ENCODE measurements at places on chromosomes 1 and 21.

- no peak for DNase-seq
Measured at GRCh38 chr1:41503538-41504113, 19.1 kb upstream of the EDN2 start.

- no peak for DNase-seq
Measured at GRCh38 chr1:207034998-207035397, 2.4 kb upstream of the C1orf116 start.

- DNase-seq: no peak
Measured at GRCh38 chr1:152398812-152399698, 15.0 kb downstream of the CRNN start.

DNA sequence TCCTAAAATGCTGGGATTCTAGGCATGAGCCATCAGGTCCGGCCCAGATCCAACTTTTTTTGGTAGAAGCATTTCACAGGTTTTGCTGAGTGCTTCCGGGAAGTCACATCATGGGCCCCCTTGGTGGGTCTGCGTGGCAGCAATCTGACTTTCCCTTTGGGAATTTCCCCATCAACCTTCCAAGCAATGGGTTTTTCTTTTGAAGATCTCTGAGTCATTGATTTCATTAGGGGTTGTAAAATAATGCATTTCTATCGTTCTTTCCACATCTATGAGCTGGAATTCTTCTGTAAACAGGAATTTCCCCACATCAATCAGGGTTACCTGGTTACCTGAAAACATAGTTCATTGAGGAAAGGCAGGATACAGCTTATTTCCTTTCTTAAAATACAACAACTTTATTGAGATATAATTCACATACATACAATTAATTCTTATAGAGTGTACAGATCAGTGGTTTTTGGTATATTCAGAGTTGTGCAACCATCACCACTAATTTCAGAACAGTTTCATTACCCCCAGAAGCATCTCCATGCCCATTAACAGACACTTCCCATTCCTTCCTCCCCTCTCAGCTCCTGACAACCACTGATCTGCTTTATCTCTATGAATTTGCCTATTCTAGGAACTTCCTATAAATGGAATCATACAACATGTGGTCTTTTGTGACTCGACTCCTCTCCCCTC is 9.9 kb upstream of the ZBTB17 start:
- DNase-seq: no peak

DNA sequence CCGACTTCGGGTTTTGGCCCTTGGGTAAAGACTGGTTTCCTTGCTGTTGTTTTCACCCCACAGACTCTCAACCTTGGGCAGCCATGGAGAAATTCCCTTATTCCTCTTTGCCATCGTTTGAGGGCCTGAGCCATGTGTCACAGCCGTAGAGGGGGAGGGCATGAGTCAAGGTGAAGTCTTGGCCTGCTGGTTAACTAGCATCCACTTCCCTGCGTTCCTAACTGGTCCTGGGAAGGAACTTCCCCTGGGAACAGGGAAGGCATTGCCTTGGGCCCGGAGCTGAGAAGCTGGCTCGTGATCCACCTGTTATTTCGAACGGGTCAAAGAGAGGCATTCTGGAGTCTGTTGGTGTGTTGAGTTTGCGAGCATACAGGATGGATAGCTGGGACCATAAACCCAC is 464.9 kb downstream of the CAMTA1 start:
- DNase-seq: no peak

- no peak for DNase-seq
Measured at GRCh38 chr21:39842741-39843459, 24.3 kb upstream of the PCP4 start.

DNA sequence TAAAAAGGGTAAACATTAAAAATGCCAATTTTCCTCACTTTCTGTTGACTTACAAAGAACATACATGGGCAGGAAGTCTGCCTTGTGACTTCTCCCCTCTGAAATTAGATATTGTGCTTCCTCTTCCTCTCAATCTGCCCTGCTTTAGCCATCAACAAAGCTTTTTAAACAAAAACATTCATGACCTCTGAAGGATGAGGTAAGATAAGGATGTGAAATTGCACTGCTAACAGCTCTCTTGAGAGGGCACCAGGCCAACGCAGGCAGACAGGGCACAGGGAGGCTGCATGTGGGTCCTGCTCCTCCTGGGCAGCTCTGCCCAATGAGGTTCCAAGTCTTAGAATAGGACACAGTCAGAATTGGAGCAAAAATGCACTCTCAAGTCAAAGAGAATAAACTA is 62.1 kb downstream of the DEGS1 start:
- peak; percentile 51 for DNase-seq

- no peak for DNase-seq
Measured at GRCh38 chr1:43450251-43450941, 3.3 kb downstream of the HYI start.

GRCh38 chr1:60942291-60942690 is 140.1 kb upstream of the NFIA start:
- DNase-seq: no peak

DNA sequence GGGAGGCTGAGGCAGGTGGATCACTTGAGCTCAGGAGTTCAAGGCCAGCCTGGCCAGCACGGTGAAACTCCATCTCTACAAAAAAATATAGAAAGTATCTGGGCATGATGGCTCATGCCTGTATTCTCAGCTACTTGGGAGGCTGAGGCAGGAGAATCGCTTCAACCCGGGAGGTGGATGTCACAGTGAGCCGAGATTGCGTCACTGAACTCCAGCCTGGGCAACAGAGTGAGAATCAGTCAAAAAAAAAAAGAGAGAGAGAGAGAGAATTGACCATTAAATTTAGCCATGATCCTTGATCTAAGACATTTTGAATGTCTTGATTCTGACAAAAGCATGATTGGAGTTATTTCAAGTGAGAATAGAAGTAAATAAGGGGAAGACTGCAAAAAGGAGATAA is 19.1 kb downstream of the RBM11 start:
- DNase-seq: no peak

DNA sequence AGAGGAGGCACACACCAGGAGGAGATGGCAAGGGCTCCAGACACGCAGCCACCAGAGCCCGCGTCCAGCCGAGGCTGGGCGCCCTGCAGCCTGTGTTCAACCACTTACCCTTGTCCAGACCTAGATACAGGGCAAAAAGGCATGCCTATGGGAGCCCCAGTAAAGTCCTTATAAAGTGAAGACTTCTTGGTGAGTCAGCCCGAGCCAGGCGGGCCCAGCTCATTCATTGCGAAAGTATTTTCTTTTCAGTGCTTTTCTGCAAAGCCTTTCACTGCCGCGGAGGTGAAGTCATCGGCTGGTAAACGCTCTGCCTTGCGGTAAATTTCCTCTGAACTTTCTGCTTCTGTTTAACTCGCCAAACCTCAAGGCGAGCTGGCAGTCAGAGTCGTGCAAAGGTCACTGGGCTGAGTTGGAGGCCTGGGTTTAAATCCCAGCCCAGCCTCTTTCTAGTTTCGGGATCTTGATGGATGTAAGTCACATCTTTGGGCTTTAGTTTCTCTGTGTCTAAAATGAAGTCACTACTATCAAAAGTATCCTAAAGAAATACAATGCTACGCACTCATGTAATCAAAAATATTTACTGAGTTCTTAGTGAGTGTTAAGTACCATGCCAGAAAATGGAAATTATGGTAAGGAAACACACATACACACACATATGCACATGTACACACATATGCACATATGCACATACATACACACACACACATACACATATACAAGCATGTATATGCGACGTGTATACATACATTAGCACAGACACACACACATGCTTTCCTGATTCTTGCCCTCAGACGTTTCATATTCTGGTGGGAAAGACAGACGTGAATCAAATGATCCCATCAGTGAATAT is 54.7 kb upstream of the IFFO2 start:
- DNase-seq: peak; percentile 41

GRCh38 chr1:204752688-204753040 is 67.1 kb upstream of the LRRN2 start:
- no peak for DNase-seq

- no peak for DNase-seq
Measured at GRCh38 chr1:179287946-179288345, 5.7 kb upstream of the SOAT1 start.

DNA sequence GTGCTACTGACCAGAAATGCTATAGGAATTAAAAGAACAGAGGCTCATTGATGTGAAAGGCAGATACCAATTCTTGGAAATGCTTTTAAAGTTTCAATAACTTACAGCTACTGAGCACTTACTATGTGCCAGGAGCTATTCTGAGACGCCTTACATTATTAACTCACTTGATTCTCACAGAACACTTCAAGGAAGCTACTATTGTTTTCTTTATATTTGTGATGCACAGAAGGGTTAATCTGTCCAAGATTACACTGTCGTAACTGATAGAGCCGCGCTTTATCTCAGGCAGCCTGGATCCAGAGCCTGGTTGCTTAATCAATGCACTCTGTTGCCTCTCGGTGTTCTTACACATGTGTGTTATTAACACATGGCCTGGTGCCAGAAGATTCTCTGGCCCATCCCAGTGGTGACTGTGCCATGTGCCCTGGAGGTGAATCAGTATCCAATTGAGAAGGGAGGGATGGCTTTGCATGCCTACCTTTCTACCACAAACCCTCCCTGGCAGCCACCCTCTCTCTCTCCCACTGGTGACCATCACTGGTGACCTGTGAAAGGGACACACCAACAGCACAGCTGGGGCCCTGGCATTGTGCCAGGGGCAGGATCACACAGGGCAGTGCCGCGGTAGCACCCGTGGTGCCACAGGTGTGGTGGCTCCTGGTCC is 8.8 kb downstream of the FMO1 start:
- DNase-seq: no peak

DNA sequence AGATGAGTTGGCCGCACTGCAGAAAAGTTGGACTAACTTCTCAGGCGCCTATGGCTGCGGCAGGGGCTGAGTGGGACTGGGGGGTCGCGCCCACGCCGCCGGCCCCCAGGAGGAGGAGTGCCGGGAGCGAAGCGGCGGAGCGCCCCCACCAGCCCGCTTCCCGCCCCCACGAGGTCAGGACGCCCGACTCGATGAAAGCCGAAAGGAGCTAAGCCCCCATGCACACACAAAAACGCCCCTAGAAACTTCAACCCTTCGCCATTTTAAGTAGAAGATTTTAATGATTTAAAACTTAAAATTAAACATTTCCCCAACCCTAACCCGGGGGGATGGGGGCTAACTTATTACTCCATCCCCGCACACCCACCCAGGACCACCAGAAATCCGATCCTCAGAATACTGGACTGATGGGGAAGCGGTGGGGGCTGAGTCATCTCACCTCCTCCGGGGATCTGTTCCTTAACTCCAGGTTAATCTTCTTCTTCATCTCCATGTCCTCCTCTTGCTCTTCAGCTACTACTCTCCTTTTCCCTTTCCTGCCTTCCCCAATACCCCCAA is 539 bp downstream of the ANP32E start:
- DNase-seq: peak; percentile 44

GRCh38 chr1:205913451-205914154 is 29.7 kb downstream of the SLC26A9 start:
- DNase-seq: peak; percentile 58

DNA sequence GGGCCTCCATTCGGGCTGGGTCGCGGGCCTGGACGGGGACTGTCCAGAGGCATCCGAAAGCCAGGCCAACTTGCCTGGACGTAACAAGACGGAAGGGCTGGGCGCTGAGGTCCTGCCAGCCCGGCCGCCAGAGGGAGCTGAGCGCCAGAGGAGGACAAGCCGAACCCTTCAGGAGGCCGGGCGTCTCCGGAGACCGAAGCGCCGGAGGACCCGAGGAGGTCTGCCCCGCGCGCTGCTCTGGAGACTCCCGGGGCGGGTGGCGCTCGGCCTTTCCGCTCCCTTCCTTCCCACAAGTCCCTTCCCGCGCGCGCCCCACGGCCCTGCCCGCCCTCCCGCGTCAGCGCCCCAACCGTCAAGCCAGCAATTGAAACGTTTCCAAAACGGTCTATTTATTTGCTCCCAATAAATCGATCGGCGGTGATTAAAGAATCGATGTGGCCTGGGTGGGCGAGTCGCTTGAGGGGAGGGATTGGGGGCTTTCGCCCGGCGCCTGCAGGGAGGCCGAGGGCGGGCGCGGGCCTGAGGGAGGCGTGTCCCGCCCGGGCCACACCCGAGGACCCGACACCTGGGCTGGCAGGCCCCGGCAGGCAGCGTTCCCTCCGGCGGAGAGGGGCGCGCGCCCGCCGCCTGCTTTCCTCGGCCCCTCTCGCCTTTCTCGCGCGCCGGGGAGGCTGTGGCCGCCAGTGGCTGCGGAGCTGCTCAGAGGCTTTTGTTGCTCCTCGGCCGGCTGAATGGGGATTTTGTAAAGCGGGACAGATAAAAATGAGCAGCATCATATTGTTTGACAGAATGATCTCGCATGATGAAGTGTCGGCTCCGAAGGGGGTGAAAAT is 5.2 kb upstream of the FOXD3 start:
- DNase-seq: no peak

GRCh38 chr21:46097336-46098293 is at the start of gene COL6A2:
Gene COL6A2, plus strand, starts transcription at chr21:46098112.
- DNase-seq: no peak

DNA sequence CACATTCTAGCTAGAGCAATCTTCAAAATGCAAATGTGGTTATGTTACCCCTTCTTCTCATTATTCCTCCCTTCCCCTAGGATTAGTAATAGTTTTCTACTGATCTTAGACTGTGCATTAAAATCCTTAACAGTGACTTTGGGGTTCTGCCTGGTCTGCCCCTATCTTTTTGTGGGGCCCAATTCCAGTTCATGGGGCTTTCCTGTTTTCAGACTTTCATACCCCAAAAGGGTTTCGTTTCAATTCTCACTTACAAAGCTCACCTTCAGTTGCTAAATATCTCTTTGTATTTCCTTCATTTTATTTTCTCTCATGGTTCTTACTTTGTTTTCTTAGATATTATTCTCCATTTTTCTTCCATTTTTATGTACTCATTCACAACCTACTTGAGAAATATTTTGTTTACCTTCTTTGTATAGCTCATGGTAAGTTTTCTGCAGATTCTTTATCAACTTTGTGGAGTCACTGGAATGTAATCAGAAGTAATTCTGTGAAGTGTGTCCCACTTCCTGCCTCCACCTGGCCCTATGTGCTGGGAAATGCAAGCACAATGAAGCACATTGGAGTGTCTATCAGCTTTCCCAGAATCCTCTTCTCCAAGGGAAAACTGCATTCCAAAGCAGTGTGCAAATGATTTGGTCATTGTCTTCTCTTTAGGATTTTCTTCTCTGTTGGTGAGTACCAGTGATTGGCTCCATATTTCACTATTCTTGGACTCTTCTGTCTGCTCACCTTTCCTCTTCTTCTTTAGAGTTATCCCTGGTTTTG is 350.2 kb downstream of the ZNF326 start:
- no peak for DNase-seq

Data from head of caudate nucleus (tissue), 42 donors.